Muscle of leg (tissue), 16 donors: ENCODE measurements at places on chromosomes 6 and 20. TPM values are rescaled to one million over a fixed set of nuclear protein-coding genes. Genes with fewer than 3 reads are reported as not detected.

Gene NUS1
- total RNA-seq: 8.8 TPM

DNA sequence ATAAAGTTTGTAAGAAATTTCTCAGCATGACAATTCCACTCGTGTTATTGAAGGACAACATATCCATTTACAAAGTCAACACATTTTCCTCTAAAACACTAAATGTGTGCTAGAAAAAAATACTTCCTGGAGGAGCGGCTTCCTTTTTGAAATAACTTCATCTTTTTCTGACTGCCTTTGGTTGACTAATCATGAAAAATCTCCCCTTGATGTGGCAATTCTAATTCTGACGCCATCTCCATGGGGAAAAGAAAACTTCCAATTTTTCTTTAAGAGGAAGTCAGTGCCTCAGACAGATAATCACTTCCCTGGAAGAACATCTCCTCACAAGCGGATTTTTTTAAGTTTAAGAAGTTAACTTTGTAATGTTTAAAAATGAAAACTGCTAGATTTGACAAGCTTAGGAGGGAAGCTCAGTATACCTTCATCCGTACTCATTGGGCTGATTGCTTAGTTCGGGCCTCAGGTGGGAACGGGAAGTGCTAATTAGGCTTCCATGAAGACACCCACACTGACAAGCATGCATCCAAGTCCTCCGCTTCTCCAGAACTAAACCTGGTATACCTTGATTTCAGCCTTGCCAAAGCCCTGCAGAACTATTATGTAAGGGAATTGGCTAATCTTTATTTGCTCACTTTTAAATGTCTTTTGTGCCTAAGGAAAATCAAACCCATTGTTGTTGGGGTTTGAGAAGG is 35.1 kb upstream of the DUSP22 start:
- peak; percentile 66 for DNase-seq

Gene LRRC73
- total RNA-seq: 0.22 TPM

Gene GPLD1
- 2.7 TPM for total RNA-seq

DNA sequence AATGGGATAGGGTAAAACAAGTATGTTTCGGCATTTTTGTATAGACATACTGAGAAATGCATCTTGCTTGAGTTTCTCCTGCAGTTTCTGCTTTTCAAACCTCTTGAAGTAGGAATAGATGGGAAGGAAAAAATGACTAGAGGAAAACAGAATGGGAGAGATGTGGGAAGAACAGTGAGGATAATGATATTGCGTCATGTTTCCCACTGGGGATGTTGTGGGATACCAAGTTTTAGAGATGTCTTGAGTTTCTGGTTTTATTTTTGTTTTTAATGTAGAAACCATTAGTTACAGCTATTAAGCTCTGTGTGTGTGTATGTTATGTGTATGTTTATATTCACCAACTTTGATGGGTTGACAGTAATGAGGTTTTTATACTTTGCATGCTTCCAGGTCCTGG is 24.6 kb downstream of the POLH start:
- DNase-seq: no peak

- DNase-seq: no peak
Observed at GRCh38 chr6:9612489-9612888, 802.4 kb downstream of the TFAP2A start.

Gene LY6G6D
- 0.58 TPM for total RNA-seq

GRCh38 chr6:42758756-42759430 is 13.0 kb upstream of the TBCC start:
- DNase-seq: no peak

GRCh38 chr20:31833130-31833930 is 12.1 kb downstream of the FOXS1 start:
- DNase-seq: peak; percentile 66

Gene ARMH2
- not detected for total RNA-seq

GRCh38 chr20:42974347-42974746 is 215.4 kb downstream of the PTPRT start:
- no peak for DNase-seq

DNA sequence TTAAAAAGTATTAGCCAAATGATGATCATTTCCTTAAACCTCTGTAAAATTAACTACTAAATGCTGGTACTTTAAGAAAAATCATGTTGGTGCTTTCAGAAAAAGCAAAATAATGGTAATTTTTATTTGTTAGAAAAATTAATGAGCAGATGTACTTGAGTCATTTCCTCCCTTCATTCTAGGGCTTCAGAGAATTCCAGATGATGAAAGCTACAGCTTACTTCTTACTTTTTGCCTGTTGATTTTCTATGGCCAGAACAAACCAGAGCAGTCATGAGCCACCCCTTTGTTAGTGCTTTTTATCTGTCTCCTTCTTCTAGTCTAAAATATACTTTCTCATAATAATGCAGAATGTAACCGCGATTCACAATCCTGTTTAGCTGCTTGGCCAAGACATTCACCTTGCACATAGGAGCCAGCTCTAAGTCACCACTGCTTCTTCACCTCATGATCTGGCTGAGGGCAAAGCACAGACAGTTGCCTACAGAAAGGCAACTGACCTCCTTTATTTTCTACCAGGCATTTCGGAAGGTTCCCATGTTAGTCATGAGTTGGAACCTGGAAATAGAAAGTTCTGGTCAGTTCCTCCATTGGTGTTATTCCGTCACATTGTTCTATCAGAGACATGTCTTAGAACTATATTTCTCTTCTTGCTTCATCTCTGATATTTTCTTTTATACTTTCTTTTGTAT is 43.5 kb upstream of the TINAG start:
- DNase-seq: no peak

Gene CST3
- total RNA-seq: 70.0 TPM

GRCh38 chr20:16433293-16433580 is 140.0 kb downstream of the KIF16B start:
- DNase-seq: no peak

DNA sequence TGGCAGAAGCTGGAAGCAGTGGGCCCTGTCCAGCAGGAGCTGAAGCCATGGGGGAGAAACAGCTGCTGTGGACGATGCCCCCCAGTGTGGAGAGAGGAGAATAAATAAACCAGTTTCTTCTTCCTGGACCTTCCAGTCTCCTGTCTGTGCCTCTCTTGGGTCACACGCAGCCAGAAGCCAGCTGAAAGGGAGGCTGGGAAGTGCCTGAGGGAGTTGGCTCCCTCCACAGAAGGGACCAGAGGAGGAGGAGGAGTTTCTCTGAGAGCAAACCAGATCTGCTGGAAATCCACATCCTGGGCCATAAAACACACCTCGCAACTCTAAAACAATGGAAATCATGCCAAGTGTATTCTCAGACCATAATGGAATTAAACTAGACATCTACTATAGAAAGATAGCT is 577.0 kb downstream of the CDH26 start:
- DNase-seq: no peak

Gene C6orf132
- 0.53 TPM for total RNA-seq

DNA sequence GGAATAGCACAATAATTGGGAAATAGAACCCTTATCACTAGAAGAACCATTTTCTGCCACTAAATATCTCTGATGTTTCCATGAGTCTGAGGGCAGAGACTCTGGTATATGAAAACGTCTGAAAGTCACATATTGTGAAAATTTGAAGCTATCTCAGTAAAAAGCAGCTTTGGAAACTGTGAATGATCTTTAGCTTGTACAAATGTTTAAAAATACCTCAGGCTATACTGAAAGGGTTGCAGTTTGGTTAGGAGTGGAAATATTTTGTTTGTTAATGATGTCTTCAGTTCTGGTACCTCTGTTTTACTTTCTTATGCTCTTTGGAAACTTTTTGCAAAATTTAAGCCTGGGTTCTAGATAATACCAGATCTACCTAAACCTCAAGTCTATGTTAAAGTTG is 135.0 kb downstream of the SLC16A10 start:
- DNase-seq: no peak

- no peak for DNase-seq
Observed at GRCh38 chr6:149860834-149861602, 3.1 kb downstream of the LRP11 start.

- peak; percentile 31 for DNase-seq
Observed at GRCh38 chr6:40477246-40478126, 109.7 kb downstream of the LRFN2 start.

DNA sequence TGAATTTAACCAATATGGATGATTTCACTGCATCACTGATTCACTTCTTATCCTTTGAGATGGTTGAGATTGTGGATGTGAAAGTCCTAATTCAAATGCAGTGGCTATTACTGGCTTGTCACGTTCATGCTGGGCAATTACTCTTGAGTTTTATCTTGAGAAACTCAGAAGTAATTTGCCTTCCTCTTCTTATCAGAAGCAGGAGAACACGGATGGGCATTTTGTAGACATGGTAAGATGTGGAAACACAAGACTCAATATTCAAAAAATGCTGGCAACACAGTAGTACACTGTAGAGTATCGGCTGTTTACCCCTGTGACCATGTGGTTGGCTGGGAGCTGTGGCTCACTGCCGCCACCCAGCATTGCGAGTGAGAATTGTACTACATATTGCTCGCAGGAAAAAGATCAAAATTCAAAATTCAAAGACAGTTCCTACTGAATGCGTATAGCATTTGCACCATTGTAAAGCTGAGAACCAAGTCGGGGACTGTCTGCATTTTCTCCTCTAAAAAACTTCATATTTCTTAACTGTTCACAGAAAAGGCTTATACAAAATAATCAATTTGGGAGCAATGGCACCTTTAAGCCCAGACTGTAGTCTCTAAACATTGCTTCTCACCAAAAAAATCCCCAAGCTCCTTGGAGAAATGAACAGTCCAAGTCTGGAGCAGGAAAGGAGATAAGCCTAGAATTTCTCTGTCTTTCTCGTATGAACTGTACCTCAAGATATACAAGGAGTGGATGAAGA is 61.9 kb upstream of the ELOVL5 start:
- DNase-seq: peak; percentile 16

- DNase-seq: no peak
Observed at GRCh38 chr20:25327521-25328235, 63.0 kb downstream of the ABHD12 start.

DNA sequence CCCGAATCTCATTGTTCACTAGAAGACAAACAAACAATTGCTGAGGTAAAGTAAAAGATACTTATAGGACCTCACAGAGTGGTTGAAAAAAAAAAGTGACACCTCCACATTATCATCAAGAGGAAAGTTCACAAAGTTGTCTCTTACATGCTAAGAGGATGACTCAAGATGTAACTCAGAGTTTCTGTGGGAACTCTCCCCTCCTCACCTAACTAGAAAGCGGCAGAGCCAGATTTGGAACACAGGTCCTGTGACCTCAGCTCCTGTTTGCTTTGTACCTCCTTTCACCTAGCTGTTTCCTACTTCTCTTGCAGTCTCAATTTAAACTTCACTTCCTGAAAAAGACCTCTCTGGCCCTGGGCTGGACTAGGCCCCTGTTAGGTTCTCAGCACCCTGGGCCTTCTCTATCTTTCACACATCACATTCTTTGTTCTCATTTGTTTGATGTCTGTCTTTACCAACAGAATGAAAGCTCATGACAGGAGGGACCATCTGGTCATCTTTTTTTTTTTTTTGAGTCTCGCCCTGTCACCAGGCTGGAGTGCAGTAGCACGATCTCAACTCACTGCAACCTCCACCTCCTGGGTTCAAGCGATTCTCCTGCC is 60.8 kb downstream of the CD24 start:
- DNase-seq: no peak
